ENCODE measurements at places on chromosomes 6 and 20.

GRCh38 chr6:139534472-139535115 lies 160.1 kb upstream of the CITED2 start:
- DNase-seq = no peak

GRCh38 chr6:43724914-43725642 lies 37.5 kb upstream of the MRPS18A start:
- no peak for DNase-seq

GRCh38 chr6:111576291-111576690 lies 29.4 kb downstream of the TRAF3IP2 start:
- DNase-seq = no peak

DNA sequence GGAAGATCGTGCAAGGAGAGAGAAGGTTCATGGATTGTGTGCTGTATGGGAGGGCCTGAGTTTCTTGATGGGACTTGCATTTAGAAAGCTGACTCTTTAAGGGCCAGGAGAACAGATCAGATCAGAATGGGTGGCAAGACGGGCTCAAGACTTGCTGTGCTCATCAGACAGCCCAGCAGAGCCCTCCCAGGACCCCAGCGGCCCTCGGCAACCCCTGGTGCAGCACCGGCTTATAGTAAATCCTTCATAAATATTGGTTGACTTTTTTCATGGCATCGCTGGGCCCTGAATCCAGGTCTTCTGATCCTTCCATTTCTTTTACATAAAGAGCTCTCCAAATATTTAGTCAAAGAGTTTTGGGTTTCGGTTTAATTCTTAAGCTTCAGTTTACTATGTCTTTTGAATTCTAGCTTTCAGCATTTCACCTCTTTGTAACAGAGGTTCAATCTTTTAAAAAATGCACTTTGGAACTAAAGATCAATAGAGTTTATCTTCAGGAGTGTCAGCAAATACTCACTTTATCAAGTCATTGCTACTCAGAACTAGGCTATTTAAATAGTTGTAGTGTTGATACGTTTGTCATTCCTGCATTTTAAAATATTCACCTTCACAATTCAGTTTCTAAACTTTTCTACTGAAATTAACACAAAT lies 205.6 kb downstream of the ZDHHC14 start:
- no peak for DNase-seq

GRCh38 chr6:37871616-37872372 lies 52.3 kb downstream of the ZFAND3 start:
- DNase-seq = no peak

DNA sequence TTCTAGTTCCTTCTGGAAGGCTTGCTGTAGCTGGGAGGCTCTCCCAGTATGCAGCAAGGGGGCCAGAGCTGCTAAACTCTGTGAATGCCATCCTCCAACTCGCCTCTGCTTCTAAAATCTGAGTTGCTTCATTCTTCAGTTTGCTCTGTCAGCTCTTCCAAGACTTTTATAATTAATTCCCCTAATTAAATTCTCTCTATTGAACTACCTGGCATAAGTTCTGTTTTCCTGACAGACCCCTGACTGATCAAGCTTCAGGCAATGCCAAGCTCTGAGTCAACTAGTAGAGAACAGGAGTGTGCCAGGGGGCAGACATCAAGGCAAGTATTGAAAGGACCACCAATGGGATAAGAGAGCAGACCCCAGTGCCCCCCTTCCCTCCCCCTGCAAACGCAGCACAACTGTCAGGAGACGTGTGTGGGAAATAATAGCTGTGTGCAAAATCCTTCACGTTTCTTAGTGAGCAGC lies 109.3 kb upstream of the TAB2 start:
- DNase-seq = no peak

GRCh38 chr6:168225471-168225911 lies 94.1 kb downstream of the DACT2 start:
- DNase-seq = no peak

DNA sequence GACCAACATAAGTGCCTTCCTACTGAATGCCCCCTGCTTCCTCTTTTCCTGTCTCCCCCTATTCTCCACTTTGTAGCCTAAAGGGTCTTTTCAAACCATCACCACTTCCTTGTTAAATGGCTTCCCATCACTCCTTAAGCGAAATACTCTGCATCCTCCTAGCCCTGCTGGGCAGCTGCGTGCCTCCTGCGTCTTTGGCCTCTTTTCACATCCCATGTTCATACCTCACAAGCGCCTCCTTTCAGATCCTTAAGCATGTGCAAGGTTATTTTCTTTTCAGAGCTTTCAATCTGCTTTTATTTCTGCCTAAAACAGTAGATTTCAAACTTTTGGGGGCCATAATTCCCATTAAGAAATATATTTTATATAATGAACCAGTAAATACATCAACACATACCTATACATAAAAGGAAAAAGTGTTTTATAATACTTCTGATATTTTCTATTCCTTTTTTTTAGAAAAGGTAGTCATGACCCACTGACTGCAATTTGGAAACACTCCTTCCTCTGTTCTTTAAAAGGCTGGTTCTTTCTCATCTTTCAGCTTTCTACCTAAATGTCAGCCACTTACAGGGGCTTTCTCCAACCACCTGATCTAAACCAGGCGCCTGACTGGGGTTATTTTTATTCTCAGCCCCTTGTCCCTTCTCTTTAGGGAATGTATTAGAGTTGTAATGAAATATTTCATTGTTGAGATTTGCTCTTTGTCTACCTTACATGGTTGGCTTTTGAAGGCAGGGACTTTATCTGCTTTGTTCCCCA lies 84.1 kb downstream of the PRDM1 start:
- no peak for DNase-seq

- no peak for DNase-seq
Observed at GRCh38 chr6:149464411-149464810, 20.4 kb downstream of the ZC3H12D start.

- DNase-seq = no peak
Observed at GRCh38 chr6:43097098-43097489, 21.0 kb downstream of the PTK7 start.

DNA sequence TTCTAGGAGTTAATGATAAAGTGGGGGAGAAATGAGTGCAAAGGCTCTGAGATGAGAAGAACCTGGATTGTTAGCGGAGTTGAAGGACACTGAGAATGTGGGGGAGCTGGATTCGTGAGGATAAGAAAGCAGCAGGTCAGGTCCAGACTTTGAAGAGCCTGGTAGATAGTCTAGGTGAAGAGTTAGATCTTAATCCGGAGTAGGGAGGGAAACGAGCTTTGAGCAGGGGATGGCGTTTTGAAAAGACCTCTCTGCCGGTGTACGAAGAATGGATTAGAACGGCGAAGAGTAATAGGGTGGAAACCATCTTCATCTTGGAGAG lies 487 bp upstream of the PHF20 start:
- DNase-seq = no peak

GRCh38 chr6:25007269-25007699 lies 71.5 kb upstream of the RIPOR2 start:
- DNase-seq = no peak

GRCh38 chr20:38350879-38351775 lies 4.8 kb downstream of the LBP start:
- no peak for DNase-seq

GRCh38 chr20:63026582-63027165 lies 19.9 kb upstream of the BHLHE23 start:
- DNase-seq = no peak

DNA sequence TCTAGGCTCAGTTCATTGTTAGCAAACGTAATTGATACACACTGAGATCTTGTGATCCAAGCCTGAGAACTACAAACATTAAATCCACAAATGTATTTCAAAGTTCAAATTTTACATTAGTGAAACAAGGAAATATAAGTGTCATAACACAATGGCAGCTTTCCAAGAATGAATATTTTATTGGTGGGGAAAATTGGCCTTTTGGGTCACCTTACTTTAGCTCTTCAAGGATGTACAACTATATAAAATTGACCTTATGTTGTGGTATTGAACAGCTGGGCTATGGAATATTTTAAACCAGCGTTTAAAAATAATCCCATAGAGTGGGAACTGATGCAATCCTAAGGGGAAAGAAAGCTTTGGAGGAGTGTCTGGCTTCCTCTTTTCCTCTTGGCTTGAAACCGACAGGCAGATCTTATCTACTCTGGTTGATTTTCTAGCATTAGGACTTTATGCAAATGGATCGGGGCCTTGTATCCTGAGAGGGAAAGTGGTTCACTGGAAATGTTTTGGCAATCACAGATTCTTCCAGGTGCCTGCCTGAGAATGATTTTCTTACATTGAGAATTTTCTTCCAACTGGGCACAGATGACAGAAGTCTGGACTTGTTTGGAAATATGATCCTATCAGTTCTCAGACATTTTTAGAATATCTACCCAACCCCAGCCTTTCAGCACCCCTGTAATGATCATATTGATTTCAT lies 184.8 kb upstream of the ECI2 start:
- DNase-seq = no peak

DNA sequence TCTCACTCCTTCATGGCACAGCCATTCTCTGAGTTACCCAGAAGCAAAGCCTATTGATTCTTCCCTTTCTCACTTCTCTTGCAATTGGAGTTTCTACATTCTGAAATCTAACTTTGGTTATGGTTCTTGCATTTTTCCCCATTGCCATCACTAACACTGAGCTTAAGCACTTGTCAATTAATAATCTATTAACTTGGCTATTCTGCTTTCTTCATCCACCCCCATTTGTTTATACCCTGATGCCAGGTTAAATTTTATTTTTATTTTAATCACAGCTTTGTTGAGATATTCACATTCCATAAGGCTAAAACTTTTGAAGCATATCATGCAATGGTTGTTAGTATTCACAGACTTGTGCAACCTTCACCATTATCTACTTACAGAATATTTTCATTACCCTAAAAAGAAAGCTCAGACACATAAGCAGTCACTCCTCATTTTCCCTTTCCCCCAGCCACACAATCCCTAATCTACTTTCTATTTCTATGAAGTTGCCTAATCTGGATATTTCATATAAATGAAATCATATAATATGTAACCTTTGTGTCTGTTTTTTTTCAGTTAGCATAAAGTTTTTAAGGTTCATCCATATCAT lies 222.3 kb downstream of the UBE3D start:
- DNase-seq = no peak

DNA sequence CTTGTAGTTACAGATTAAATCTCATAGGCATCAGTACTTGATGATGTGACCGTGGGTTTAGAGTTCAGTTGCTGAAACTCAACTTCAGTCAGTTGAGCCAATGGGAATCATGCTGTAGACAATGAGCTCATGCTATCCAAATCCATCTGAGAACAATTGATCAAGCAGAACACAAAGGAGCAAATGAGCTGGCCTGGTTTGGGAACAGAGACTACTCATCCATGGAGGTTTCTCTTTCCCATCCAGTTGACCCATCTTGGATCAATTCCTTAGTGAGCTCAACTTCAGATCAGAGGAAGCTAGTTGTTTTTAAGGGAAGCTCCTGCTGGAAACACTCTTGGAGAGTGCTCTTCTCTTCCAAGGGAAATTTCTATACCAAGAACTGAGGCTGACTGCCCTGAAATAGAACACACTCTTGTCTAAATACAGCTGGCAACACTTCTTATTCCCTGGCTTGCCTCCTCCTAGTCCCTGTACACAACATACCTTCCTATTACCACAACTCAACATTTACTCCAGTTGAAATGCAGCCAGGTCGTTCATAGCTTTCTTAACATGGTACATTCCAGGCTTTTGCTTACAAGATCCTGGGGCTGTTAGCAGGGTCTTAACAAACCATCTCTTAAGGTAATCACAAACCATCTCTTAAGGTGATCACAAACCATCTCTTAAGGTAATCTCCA lies 203.9 kb upstream of the PRDM1 start:
- DNase-seq = no peak

DNA sequence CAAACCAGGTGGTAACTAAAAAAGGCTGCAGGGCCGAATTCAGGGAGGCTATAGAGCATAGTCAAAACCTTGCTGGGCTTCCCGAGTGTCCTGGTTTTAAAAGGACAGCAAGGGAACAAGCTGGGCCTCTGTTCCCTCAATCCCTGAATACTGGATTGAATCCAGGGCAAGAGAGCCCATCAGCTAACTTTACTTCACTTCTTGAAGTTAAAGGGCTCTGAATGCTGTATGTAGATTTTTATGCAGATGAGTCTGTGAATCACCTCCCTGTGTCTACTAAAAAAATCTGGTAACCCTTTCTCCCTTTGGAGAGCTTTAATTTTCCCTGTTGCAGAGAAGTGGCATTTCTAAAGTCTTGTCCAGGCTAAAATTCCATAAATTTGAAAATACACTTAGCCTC lies 29.5 kb downstream of the LYRM4 start:
- DNase-seq = no peak

GRCh38 chr6:168310403-168310802 lies 9.2 kb downstream of the DACT2 start:
- DNase-seq = no peak

DNA sequence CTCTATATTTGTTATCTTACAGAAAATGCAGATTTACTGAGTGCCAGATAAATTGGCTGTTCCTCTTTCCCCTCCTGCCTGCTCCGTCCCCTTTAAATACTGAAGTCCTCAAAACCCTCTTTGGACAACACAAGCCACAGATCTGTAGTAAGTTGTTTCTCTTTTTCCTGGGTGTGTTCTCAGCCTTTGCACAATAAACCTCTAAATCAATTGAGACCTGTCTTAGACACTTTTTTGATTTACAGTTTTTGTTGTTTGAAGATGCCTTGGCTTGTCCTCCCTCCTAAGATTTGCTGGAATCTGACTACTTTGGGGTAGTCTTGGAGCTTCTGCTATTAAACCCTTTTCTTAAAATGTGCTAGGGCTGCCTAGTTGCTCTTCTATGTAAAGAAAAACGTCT lies 60.9 kb upstream of the EIF2S2 start:
- no peak for DNase-seq

DNA sequence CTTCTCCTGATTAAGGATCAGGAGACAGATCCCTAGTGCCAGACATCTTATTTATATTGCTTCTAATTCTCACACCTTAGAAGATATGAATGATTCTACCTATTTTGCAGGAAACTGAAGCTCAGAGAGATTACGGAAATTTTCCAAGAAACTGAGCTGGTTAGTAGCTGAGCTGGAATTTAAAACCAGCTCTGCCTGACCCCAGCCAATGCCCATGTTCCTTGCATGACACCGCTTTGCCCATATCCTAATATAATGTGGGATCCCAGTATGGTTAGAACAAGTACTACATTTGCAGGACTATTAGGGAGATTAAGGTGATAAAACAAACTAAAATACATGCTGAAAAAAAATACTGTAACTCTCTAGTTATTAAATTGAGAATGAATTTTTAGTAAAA lies 1.9 kb downstream of the TMEM30A start:
- no peak for DNase-seq

GRCh38 chr6:96505363-96505762 lies 16.2 kb upstream of the UFL1 start:
- no peak for DNase-seq

GRCh38 chr6:162539321-162539720 lies 188.2 kb downstream of the PRKN start:
- DNase-seq = no peak

DNA sequence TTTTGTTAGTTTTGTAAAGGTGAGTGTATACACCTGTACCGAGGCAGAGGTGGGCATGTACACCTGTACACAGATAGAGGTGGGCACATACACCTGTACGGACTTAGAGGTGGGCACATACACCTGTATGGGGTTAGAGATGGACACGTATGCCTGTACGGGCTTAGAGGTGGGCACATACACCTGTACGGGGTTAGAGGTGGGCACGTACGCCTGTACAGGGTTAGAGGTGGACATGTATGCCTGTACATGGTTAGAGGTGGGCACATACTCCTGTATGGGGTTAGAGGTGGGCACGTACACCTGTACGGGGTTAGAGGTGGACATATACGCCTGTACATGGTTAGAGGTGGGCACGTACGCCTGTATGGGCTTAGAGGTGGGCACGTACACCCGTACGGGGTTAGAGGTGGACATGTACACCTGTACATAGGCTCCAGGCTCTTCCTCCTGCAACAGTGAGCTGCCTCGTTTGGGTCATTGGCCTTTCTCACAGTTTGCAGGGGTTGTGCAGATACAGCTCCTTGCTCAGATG lies 63.7 kb downstream of the PHACTR3 start:
- DNase-seq = no peak
